ENCODE measurements at places on chromosomes 7 and 10.

DNA sequence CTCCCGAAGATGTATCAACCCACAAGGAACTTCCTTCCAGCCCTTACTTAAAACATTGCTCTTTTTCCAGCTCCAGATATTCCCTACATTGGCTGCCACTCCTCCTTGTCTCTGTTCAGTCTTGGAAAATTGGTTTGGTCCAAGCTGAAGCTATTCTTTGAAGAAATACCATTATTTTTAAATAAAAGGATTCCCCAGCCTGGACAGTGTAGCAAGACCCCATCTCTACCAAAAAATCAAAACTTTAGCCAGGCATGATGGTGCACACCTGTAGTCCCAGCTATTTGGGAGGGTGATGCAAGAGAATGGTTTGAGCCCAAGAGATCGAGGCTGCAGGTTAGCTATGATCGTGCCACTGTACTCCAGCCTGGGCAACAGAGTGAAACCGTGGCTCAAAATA lies 159.8 kb downstream of the CUX1 start:
- DNase-seq = no peak

DNA sequence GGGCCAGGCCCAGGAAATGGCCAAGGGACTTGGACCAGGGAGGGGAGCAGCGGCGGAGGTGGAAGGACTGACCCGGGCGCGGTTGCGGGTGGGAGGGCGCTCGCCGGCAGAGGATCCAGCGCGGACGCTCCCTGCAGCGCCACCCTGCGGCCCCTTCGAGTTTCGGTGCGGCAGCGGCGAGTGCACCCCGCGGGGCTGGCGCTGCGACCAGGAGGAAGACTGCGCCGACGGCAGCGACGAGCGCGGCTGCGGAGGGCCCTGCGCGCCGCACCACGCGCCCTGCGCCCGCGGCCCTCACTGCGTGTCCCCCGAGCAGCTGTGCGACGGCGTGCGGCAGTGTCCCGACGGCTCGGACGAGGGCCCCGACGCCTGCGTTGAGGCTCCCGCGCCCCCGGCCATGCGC lies 16.8 kb upstream of the ZNF467 start:
- DNase-seq = no peak

GRCh38 chr10:3708852-3709251 lies 76.2 kb downstream of the KLF6 start:
- DNase-seq = no peak

DNA sequence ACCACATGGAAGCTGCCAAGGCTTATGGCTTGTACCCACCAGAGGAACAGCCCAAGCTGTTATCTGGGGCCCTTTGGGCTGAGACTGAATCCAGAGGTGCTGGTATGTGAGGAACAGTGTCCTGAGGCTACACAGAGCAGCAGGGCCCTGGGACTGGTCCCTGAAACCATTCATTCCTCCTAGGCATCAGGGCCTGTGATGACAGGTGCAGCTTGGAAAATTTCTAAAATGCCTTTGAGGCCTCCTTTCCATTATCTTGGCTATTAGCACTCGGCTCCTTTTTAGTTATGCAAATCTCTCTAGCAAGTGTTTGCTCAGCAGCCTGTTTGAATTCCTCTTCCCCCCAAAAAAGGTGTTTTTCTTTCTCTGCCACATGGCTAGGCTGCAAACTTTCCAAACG lies 1151.7 kb upstream of the LRRN3 start:
- no peak for DNase-seq

- DNase-seq = no peak
Observed at GRCh38 chr10:19974138-19974537, 157.9 kb downstream of the PLXDC2 start.

DNA sequence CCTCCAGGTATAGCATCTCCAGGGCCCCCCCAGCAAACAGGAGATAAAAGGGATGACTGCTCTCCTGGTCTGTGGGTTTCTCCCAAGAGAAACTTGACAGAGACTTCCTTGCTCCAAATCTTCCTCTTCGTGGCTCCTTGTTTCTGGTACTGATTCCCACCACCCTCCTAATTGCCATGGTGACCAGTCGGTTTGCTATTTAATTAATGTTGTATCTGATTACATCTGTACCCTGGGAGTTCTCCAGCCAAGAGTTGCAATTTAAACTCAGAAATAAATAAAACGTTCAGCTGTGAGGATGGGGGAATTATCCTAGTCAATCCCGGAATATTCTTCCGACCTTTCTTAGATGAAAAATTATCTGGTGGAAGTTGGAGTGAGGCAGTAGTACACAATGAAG lies 264.7 kb downstream of the PAXIP1 start:
- no peak for DNase-seq

DNA sequence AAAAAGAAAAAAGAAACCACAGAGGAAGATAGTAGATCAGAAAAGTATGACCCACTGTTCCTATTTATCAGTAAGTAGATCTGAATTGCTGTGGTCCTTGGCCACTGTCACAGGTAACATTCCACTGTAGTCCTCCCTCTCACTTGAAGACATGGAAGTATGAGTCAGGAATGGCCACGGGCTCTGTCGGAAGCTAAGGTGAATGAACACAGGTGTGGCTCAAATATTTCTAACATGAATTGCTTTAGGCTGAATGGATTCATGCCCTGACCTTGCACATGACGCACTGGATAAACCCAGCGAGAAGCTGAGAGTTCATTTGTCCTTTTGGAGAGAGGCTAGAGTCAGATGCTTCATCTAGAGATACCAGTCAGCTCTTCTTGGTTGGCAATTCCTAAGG lies 224.5 kb upstream of the SP8 start:
- no peak for DNase-seq

GRCh38 chr7:76377186-76377918 lies 18.6 kb upstream of the YWHAG start:
- DNase-seq = no peak

GRCh38 chr10:71769279-71769823 lies 4.0 kb downstream of the VSIR start:
- DNase-seq = no peak

DNA sequence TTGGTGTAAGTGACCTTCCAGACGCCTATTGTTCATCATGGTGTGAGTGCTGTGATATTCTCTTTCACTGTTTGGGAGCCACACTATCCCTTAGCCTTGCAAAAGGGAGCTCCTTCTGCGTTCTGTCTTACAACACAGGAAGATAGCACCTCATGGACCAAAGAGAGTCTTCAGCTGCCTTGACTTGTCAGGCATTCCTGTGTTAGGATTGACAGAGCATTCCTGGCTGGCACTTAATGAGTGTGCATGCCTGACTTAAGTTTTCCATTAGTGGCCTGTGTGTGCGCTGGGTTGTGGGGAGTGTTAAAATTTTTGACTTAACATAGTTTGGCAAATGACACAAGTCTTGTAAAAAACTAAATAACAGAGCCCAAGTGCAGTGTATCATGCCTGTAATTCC lies 21.9 kb upstream of the MSRB2 start:
- no peak for DNase-seq

DNA sequence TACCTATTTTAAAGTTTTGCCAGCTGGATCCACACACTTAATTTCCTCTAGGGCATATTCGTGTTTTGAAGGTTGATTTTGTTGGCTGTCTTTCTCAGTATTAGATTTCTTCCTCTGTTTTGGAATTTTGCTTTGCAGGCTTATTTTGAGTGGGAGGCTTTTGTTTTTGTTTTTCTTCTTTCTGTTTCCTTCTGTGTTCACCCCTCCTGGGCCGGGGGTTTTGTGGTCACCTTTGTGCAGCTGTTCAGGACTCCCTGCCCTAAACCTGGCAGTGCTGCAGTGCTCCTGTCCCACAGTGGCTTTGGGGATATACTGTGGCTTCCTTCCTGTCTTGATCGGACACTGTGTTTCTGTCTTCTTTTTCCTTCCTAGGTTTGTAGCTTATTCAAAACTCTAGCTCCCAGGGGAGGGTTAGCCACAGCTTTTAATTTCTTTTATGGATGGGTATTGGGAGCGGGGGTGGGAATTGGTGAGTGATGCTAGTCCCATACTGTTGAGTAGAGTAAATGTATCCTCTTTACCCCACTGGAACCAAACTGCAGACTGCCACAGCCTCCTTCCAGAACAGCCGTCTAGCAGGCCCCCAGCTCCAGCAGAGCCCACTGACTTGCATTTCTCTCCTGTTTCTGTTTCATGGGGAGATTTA lies 228.7 kb upstream of the FZD8 start:
- no peak for DNase-seq

GRCh38 chr7:116955340-116955739 lies 2.0 kb downstream of the ST7 start:
- DNase-seq = no peak

GRCh38 chr7:123004931-123005330 lies 9.4 kb upstream of the TAS2R16 start:
- DNase-seq = no peak

- DNase-seq = no peak
Observed at GRCh38 chr10:122998934-122999333, 9.7 kb downstream of the IKZF5 start.

- no peak for DNase-seq
Observed at GRCh38 chr7:53602817-53603418, 567.5 kb downstream of the POM121L12 start.

GRCh38 chr10:111204838-111205237 lies 128.0 kb downstream of the ADRA2A start:
- no peak for DNase-seq

DNA sequence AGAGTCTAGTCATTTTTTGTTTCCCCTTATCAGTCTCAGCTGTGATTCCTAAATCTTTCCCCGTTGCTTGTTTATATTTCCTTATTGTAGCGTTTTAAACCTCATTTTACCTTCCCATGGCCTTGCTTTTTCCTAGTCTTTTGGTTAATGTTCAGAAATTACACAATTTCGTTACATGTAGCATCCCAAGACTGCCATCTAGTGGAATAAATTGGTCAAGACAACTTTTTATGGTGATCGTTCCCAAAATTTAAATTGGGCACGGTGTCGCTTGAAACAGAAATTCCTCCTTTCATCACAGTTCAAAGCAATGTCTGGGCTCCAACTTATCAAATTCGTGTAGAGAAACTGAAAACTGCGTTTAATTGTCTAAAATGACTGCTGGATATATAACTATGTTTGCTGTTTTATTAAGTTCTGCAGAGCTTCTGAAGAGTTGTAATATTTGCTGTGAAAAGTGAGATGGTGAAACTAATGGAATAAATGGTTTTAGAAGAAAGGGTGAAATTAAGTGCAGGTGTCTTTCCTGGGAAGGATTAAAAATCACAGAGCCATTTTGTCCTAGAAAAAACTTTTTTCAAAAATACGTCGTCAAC lies 370.2 kb downstream of the PHF14 start:
- DNase-seq = no peak

- DNase-seq = peak; percentile 45
Observed at GRCh38 chr10:98460837-98461499, 14.2 kb upstream of the HPS1 start.

GRCh38 chr10:62978482-62978881 lies 154.6 kb upstream of the NRBF2 start:
- DNase-seq = no peak

GRCh38 chr7:22720791-22721786 lies 5.9 kb upstream of the IL6 start:
- no peak for DNase-seq

DNA sequence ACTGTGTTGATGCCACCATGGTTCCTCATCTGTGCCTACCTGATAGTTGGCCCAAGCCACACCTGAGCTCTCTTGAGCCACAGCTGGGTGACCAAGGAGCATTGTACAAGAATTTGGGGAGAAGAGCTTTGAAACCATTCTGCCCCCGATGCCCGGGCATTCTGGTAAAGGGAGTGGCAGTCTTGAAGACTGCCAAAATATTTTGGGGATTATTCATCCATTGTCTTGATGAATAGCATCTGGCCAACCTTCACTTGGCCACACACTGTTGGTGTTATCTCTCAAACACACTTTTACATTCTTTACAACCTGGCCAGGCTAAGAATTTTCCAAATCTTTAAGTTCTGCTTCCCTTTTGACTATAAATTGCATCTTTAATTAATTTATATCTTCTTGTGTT lies 113.1 kb upstream of the PCBD1 start:
- DNase-seq = no peak

DNA sequence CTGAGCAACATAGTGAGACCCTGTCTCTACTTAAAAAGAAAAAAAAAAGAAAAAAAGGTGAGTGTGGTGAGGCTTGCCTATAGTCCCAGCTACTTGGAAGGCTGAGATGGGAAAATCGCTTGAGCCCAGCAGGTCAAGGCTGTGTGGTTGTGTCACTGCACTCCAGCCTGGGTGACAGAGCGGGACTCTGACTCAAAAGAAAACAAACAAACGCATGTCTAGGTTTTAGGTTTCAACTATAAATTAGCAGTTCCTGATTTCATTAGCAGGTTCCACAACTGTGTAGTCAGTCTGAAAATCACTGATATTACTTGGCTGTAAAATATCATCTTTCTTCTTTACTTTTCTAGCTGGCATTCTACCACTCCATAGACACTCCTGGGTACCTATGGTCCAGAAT lies 155.7 kb upstream of the HGF start:
- DNase-seq = no peak

DNA sequence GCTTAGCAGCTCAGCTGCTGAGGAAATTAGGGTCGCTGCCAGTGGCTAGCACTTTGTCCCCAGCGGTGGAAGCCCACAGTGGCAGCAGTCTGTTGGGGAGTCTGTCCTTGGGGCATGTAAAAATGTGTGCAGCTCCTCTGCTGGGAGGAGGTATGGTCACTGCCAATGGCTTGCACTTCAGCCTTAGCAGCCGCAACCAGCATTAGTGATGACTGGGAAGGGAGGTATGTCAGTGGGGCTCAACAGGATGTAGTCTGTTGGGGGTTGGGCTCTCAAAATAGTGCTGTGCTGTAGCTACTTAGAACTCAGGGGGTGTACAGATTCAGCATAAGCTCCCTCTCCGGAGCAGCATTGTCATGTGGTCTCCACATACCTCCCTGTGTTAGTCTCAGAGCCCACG lies 189.9 kb downstream of the ZEB1 start:
- DNase-seq = no peak

GRCh38 chr10:49594594-49594993 lies 15.5 kb upstream of the SLC18A3 start:
- no peak for DNase-seq

DNA sequence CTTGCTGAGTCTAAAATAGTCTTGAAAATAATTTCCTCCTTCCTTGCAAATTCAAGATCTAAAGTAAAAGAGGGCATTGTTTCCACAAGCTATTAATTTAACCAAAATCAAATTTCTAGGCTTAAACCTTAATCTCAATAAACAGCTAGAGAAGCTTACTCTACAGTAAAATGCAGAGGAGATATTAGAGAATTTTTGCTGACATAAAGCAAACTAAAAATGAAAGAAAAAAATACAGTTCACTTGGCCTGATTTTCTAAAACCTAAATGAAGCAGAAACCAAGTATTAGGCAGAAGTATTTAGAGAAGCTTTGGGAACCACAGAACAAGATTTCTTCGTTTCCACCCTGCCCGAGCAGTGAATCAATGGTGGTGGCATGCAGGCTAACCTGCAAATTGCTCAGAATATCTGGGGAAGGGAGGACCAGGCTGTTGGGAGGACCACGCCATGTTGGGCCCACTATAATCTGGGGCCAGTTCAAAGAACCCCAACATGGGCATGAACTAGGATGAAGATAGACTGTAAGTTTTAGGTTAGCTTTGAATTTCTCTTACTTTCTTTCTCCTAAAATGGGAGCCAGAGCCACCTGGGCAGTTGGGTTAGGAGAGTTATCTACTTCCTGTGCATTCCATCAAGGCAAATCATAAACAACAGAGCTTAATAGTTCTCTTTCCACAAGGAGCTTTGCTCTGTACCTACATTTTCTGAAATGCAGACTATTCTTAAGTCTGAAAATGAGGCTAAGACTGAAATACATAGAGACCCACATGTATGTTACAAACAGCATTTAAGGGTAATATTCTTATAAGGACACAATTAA lies 4.1 kb downstream of the LAMB1 start:
- no peak for DNase-seq

Data from ovary (tissue), 10 donors.